Effector memory CD8-positive, alpha-beta T cell (primary cell): ENCODE measurements at places on chromosomes 6 and 20.

DNA sequence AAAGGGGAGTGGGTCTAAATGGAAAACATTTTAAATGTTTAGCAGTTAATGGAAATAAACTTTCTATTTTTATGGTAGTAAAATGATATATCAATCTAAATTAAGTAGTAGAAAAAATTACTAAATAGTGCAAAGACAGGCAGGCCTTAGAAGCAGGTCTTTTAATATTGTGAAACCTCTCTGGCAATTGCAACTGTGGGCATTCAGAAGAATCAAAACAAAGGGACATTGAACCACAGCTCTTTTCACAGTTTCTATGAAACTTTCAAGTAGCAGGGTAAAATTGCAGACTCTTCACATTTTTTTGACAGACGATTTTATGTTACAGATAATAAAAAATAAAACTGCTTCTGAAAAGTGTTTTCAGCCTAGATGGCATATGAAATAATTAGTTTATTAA is 533.7 kb downstream of the BCKDHB start:
- DNase-seq, result no peak
- H3K36me3 ChIP-seq, result no peaks in the 10 kb centered on the region
- H3K27ac ChIP-seq, result no peak overlapping the region
- no peak overlapping the region for H3K4me3 ChIP-seq
- no peaks in the 10 kb centered on the region for H3K27me3 ChIP-seq
- no peaks in the 10 kb centered on the region for H3K4me1 ChIP-seq

GRCh38 chr6:93389192-93389591 is 30.2 kb downstream of the EPHA7 start:
- no peaks in the 10 kb centered on the region for H3K4me1 ChIP-seq
- H3K4me3 ChIP-seq, result no peak overlapping the region
- H3K27ac ChIP-seq, result no peak overlapping the region
- no peaks in the 10 kb centered on the region for H3K27me3 ChIP-seq
- no peaks in the 10 kb centered on the region for H3K36me3 ChIP-seq

GRCh38 chr6:15894973-15895725 is 232.3 kb upstream of the DTNBP1 start:
- no peaks in the 10 kb centered on the region for H3K36me3 ChIP-seq
- H3K4me3 ChIP-seq, result no peak overlapping the region
- H3K27me3 ChIP-seq, result no peaks in the 10 kb centered on the region
- DNase-seq, result no peak
- H3K4me1 ChIP-seq, result no peaks in the 10 kb centered on the region

DNA sequence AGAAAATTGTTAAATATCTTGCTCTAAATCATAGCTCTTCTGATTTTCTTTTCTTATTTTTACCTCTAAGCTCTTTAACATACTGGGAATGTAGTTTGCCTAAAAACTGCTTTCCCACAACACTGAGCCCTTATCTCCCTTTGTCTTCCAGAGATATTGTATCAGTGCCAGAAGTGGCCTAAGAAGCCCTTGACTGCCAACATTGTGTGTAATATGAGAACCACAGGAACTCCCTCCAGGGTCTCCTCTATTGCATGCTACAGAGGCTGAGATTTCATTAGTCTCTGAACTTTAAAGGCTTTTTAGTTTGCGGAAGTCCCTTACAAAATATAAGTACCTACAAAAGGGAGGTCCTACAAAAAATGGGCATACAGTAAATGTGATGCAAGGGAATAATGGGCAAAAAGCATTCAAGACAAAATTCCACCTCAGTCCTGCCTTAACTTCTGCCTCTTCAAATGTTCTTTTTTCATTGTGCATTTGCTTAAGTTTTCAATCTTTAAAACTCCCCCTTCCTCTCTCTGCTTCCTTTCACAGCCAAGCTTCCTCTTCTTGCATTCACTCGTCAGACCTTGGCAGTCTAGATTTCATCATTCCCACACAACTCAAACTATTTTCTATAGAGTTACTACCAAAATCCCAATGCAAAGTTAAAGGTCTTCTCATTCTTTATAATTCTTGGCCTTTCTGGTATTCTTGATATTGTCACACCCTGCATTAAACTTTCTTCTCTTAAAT is 76.5 kb downstream of the ADGRG6 start:
- H3K4me3 ChIP-seq, result no peak overlapping the region
- no peaks in the 10 kb centered on the region for H3K4me1 ChIP-seq
- no peaks in the 10 kb centered on the region for H3K36me3 ChIP-seq
- H3K27me3 ChIP-seq, result peaks cover 22% of the 10 kb centered on the region
- no peak overlapping the region for H3K27ac ChIP-seq

GRCh38 chr6:109000289-109000688 is 94.4 kb downstream of the SESN1 start:
- no peak overlapping the region for H3K4me3 ChIP-seq
- H3K27me3 ChIP-seq, result no peaks in the 10 kb centered on the region
- no peak for DNase-seq
- H3K27ac ChIP-seq, result no peak overlapping the region
- peaks cover 39% of the 10 kb centered on the region for H3K4me1 ChIP-seq
- H3K36me3 ChIP-seq, result peaks cover 50% of the 10 kb centered on the region

- H3K27ac ChIP-seq, result no peak overlapping the region
- H3K27me3 ChIP-seq, result peaks cover 21% of the 10 kb centered on the region
- H3K36me3 ChIP-seq, result no peaks in the 10 kb centered on the region
- DNase-seq, result no peak
These were observed 292.1 kb downstream of the ADGB start for GRCh38 chr6:146890644-146891434.

GRCh38 chr6:161079566-161080262 is 88.1 kb downstream of the MAP3K4 start:
- H3K4me3 ChIP-seq, result peak overlapping the region; percentile 5
- no peak overlapping the region for H3K27ac ChIP-seq
- H3K36me3 ChIP-seq, result peaks cover 6% of the 10 kb centered on the region
- no peaks in the 10 kb centered on the region for H3K27me3 ChIP-seq
- peaks cover 7% of the 10 kb centered on the region for H3K4me1 ChIP-seq

DNA sequence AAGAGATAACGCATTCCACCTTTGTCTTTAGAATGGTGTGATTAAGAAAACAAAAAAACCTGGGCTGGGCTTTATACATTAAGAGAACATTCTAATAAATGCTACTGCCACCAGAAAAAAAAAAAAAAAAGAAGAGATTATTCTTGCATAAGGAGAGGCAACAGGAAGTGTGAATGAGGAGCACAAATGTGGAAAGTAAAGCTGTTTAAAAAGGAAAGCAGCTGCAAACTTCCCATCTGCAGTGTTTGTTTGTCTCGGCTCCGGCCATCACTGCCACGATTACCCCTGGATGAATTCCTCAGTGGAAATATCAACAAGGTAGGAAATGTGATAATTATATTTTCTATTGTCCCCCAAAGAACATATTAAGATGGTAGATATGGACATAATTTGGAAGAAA is 223.9 kb downstream of the PHF3 start:
- H3K27ac ChIP-seq, result no peak overlapping the region
- H3K36me3 ChIP-seq, result no peaks in the 10 kb centered on the region
- no peaks in the 10 kb centered on the region for H3K4me1 ChIP-seq
- H3K4me3 ChIP-seq, result no peak overlapping the region

- H3K4me1 ChIP-seq, result no peaks in the 10 kb centered on the region
- no peak for DNase-seq
- H3K27ac ChIP-seq, result no peak overlapping the region
- no peaks in the 10 kb centered on the region for H3K27me3 ChIP-seq
- no peak overlapping the region for H3K4me3 ChIP-seq
These were observed 146.6 kb downstream of the FRK start for GRCh38 chr6:115914098-115914497.

GRCh38 chr20:18692447-18692846 is 104.6 kb downstream of the DTD1 start:
- H3K4me3 ChIP-seq, result no peak overlapping the region
- peaks cover 9% of the 10 kb centered on the region for H3K4me1 ChIP-seq
- DNase-seq, result no peak
- no peak overlapping the region for H3K27ac ChIP-seq
- no peaks in the 10 kb centered on the region for H3K36me3 ChIP-seq

DNA sequence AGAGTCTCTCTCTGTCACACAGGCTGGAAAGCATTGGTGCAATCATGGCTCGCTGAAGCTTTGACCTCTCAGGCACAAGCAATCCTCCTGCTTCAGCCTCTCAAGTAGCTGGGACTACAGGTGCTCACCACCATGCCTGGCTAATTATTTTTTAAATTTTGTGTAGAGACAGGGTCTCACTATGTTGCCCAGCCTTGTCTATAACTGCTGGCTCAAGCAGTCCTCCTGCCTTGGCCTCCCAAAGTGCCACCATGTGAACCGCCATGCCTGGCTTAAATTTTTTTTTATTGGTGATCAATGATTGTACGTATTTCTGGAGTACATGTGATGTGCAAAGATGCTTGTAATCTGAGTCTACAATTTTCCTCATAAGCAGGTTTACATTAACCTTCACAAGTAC is 54.8 kb downstream of the THBS2 start:
- no peaks in the 10 kb centered on the region for H3K36me3 ChIP-seq
- DNase-seq, result no peak
- H3K4me3 ChIP-seq, result no peak overlapping the region
- H3K27me3 ChIP-seq, result peaks cover 29% of the 10 kb centered on the region

- peaks cover 28% of the 10 kb centered on the region for H3K36me3 ChIP-seq
- no peak overlapping the region for H3K27ac ChIP-seq
- H3K27me3 ChIP-seq, result no peaks in the 10 kb centered on the region
- H3K4me3 ChIP-seq, result no peak overlapping the region
- no peaks in the 10 kb centered on the region for H3K4me1 ChIP-seq
These were observed 29.4 kb upstream of the RNF8 start for GRCh38 chr6:37324131-37325033.

DNA sequence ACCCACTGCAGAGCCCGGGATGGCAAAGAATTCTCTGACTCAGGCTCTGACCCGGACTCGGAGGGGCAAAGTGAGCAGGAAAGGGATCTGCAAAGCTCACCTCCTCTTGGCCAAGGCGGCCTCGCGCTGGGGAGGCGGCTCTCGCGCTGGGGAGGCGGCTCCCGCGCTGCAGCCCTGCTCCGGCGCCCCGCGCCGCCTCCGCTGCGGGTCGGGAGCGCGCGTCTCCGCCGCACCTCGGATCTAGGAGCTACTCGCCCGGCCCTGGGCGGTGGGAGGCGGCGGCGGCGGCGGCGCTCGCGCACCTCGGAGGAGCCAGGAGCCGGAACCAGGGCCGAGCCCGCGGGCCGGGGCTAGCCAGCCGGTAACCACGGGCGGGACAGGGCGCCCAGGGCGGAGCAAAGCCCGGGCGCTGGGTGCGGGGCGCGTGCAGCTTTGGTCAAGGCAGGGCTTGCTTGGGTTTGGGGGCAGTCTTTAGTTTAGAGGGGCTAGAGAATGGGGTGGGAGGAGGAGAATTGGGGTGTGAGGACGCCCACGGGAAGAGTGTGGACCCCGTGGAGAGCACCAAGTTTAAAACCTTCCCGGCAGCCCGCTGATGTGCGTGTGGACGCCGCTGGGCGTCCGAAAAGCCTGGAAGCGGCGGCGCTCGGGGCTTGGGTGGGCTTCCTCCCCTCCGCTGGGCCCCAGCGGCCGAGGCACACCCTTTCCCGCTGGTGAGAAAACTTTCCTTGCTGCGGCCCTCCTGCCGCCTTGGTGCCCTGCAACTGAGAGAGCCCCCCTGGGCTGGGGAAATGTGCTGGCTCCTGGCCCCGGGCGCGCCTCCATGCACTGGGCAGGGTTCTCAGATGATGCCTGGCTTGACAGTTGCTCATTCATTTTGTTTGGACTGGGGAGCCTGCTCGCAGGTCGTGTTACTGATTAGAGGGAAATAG is at the start of gene MRAP2:
Gene MRAP2, plus strand, starts transcription at position 250 of the 929 bp plus-strand sequence. CDS start 21,547 bp downstream, outside the sequence.
- peaks cover 46% of the 10 kb centered on the region for H3K27me3 ChIP-seq
- peak within 1 kb of the TSS; percentile 33 for H3K4me3 ChIP-seq
- no peak within 1 kb of the TSS for H3K27ac ChIP-seq

GRCh38 chr6:170552765-170553533 is at the start of gene PSMB1:
Gene PSMB1 (minus strand): TSS chr6:170553307. CDS start chr6:170553242, 65 bp downstream.
- peaks cover 34% of the 10 kb centered on the region for H3K4me1 ChIP-seq
- peak; percentile 64 for DNase-seq

DNA sequence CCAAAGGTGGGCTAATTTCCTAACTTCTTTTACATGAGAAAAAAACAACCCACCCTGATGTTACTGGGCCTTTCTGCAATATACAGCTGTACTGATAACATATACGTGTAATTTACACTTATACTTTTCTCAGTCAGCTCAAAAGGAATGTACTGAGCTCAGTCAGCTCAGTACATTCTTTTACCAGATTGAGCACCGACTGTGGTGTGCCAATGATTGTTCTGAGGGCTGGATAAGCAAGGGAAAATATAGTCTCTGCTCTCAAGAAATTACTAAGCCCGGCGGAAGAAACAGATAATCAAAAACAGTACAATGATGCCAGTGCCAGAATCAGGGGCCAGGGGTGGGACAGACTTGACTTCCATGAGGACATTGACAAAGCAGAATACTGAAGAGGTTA is 10.0 kb upstream of the BLOC1S5 start:
- DNase-seq, result no peak
- peaks cover 5% of the 10 kb centered on the region for H3K36me3 ChIP-seq
- no peaks in the 10 kb centered on the region for H3K27me3 ChIP-seq
- H3K4me1 ChIP-seq, result no peaks in the 10 kb centered on the region
- H3K4me3 ChIP-seq, result no peak overlapping the region

DNA sequence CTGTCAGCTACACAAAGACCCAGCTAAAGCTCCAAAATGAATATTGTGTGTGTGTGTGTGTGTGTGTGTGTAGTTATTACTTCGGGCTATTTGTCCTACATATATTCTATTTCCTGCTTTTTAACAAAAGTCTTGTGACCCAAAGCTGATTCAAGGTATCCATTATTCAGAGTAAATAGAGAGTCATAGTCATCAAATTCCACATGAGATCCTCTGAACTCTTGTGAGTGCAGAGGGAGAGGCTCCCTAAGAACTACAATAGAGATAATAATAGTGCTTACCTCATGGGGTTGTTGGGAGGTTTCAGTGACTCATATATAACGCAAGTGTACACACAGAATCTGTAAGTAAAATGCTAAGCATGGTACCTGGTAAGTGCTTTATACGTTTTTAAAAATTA is 95.6 kb upstream of the SHLD1 start:
- H3K4me3 ChIP-seq, result no peak overlapping the region
- no peaks in the 10 kb centered on the region for H3K4me1 ChIP-seq
- DNase-seq, result no peak
- H3K27ac ChIP-seq, result no peak overlapping the region
- H3K36me3 ChIP-seq, result no peaks in the 10 kb centered on the region
- H3K27me3 ChIP-seq, result no peaks in the 10 kb centered on the region

DNA sequence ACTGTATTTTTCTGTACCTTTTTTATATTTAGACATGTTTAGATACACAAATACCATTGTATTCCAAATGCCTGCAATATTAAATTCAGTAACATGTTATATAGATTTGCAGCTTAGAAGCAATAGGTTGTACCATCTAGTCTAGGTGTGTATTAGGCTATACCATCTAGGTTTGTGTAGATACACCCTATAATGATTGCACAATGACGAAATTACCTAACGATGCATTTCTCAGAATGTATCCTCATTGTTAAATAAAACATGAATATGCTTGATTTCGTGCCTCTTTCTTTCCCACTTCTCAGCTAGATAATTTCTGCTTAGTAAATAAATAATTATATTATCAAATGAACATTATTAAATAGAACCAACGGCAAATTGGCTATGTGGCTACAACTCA is 653.0 kb downstream of the EPM2A start:
- no peaks in the 10 kb centered on the region for H3K27me3 ChIP-seq
- no peaks in the 10 kb centered on the region for H3K36me3 ChIP-seq
- no peak overlapping the region for H3K4me3 ChIP-seq
- H3K4me1 ChIP-seq, result no peaks in the 10 kb centered on the region
- no peak overlapping the region for H3K27ac ChIP-seq
- DNase-seq, result no peak
